Effector CD8-positive, alpha-beta T cell (primary cell): ENCODE measurements at places on chromosomes 2 and 18.

- DNase-seq, result no peak
Observed at GRCh38 chr2:7880566-7880965, 801.3 kb upstream of the ID2 start.

DNA sequence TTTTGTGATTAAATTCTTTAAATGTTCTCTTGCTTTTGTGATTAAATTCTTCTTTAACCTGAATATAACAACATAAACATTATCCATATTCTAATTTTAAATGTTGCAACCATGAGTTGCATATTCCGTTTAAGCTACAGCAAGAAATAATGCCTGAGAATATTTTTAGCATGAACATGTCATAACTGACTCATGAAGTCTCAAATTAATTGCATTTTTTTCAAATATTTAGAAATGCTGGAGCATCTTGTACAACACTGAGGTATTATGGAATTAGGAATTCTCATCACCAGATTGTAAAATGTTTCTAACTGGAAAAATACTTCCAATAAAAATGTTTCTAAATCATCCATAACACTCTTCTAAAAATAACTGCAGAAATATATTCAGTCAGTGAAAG is 14.7 kb downstream of the ROCK2 start:
- no peak for DNase-seq

- no peak for DNase-seq
Observed at GRCh38 chr18:55302167-55302833, 285.7 kb downstream of the TCF4 start.

- no peak for DNase-seq
Observed at GRCh38 chr2:51265539-51265938, 233.6 kb upstream of the NRXN1 start.

DNA sequence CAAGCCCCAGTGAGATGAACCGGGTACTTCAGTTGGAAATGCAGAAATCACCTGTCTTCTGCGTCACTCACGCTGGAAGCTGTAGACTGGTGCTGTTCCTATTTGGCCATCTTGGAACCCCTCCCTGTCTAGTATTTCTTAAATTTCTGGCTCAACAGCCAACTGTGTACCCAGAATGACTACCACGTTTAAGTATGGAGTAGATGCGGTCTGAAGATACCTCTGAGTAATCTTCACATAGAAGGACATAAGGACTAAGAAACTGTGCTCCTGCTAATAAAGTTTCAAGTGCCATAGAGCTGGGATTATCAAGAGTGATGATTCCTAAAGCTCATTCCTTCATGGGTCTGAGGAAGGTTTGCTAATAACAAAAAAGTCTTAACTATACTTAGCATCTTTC is 20.4 kb downstream of the TRAK2 start:
- DNase-seq, result no peak

DNA sequence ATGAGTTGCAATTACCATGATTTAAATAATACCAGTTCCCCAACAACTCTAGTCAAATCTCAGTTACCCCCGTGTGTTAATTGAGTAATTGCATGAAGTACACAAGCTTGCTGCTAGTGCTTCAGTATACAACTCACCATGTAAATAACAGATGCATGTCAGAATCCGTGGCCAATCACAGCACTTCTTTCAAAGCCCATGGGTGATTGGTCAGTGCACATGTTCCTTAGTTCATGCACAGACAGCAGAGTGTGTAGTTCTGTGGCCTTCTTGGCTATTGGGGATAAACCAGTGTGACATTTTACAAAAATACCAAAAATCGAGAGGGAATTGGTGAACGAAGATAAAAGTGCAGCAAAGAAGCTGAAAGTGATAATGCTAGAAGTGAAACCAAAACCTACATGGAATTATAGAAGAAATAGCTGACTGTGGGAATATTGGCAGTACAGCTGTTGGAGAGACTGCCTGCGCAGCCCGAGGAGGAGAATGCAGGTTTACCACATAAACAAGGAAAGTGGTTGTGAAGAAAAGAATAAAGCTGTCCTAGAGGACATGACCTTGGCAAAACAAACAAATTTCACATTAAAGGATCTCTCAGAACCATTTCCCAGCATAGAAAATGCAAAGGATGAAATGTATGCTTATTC is 59.4 kb downstream of the NEDD4L start:
- DNase-seq, result no peak

DNA sequence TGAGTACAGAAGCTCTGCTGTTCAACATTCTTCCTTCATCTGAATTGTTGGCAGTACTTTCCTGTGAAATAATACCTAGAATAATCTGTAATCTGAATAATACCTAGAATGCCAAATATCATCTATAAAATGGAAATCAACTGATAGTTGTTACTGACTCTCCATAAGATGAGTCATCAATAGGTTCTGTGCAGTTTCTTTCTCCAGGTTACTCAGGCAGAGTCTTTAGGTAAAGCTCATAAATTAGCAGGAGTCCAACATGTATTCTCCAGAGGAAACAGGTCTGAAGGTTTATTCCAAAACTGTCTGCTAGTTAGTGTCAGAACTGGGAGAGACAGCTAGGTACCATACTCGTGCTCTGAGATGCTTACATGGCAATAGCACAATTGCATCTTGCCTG is 282.0 kb upstream of the MAP2 start:
- no peak for DNase-seq
